ENCODE measurements at places on chromosomes 1 and 21.

DNA sequence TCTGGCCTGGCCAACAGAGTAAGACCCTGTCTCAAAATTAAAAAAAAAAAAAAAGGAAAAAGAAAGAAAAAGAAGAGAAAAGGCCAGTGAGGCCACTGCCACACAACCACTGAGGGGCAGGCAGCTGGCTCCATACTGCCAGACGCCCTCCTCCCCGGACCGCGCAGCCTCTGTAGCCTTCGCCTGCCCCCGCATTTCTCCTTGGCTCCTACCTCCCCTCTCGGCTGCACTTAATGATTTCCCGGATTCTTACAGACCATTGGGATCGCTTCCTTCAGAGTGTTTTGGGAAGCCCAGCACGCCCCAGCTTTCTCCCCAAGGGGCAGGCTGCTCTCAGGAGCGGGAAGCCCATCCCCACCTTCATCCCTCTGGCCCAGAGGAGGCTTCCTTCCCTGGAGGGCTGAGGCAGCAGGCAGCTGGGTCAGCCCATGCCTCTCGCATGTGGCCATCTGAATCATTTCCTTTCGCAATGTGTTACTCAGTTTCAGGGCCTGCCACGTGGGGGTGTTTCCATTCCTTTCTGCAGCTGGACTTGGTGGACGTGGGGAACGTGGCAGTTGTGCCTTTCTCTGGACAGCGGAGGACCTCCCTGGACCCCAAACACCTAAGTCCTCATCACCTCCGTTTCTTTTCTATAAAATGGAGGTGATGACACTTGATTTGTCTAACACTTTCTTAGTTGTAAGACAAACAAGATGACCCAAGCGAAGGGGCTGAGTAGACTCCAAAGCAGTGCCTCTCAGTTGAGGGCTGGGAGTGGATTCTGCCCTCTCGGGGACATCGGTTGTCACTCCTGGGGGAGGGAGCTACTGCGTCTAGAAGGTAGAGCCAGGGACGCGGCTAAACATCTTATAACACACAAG lies 2.3 kb downstream of the SLC2A5 start:
- no peak for DNase-seq

GRCh38 chr1:82785268-82785790 lies 984.6 kb downstream of the ADGRL2 start:
- no peak for DNase-seq

GRCh38 chr1:218426343-218426657 lies 81.2 kb downstream of the TGFB2 start:
- DNase-seq, result no peak

DNA sequence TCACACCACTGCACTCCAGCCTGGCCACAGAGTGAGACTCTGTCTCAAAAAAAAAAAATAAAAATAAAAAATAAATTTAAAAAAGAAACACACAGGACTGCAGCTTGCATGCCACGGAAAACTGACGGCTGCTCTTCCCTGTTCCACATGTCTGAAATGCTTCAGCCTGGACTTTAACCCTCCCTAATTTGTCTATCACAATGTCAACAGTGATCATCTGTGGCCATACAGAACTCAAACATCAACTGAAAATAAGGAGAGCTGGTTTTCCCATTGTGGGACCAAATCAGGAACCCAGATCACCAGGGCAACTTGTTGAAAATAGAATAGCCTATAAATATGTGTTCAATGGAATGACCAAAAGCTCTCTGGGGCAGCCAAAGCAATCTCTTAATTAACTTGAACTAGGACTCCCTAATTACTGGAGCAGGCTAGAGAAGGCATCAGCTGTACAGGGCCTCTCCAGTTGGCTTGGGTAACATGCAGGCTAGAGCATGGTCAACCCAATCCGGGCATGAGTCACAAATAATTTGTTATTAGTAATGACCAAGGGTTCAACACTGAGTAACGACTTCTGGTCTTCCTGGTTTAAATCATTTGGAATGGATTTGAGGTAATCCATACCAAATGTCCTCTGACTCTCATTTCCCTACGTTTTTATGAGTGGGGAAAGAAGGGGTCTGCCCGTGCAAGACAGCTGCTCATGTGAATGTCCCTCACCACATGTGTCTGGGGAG lies 62.7 kb upstream of the KAZN start:
- no peak for DNase-seq

- no peak for DNase-seq
Measured at GRCh38 chr1:157437296-157437695, 115.0 kb downstream of the FCRL5 start.

DNA sequence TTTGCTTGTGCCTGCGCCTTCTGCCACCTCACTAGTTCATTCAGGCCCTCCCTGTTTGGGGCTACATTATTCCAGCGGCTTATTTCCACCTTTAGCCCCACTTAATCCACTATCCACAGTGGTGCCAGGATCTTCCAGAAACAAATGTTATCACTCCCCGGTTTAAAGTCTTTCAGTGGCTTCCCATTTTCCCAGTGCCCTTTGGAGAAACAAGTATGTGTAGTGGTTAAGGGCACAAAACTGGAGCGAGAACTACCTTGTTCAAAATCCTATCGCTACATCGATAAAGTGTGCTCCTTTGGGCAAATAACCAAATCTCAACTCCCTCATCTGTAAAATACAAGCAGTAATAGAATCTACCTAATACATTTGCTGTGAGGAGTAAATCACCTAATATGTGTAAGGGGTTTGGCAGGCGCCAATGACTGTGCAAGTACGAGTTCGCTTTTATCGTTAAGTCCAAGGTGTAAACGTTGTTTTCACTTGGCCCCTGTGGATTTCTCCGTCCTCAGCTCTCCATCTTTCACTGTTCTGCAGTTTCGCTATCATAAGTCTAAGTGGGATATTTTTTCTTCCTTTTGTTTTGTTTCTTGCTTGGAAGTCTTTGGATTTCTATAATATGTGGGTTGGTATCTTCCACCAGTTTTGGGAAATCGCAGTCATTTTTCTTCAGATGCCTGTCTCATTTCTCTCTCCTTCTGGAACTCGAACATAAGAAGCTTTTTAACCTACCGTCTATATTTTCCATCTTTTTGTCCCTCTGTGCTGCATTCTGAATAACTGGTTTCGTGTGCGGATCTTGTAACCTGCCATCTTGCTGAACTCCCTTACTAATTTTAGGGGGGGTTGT lies 844 bp upstream of the MEAF6 start:
- DNase-seq, result no peak

GRCh38 chr1:162374406-162374805 lies 2.2 kb downstream of the SPATA46 start:
- no peak for DNase-seq

- no peak for DNase-seq
Measured at GRCh38 chr1:98110674-98111073, 189.8 kb upstream of the DPYD start.

- no peak for DNase-seq
Measured at GRCh38 chr1:159421821-159422220, 10.2 kb upstream of the OR10J4 start.

GRCh38 chr1:33219886-33220661 lies 36.2 kb upstream of the ZNF362 start:
- DNase-seq, result no peak

DNA sequence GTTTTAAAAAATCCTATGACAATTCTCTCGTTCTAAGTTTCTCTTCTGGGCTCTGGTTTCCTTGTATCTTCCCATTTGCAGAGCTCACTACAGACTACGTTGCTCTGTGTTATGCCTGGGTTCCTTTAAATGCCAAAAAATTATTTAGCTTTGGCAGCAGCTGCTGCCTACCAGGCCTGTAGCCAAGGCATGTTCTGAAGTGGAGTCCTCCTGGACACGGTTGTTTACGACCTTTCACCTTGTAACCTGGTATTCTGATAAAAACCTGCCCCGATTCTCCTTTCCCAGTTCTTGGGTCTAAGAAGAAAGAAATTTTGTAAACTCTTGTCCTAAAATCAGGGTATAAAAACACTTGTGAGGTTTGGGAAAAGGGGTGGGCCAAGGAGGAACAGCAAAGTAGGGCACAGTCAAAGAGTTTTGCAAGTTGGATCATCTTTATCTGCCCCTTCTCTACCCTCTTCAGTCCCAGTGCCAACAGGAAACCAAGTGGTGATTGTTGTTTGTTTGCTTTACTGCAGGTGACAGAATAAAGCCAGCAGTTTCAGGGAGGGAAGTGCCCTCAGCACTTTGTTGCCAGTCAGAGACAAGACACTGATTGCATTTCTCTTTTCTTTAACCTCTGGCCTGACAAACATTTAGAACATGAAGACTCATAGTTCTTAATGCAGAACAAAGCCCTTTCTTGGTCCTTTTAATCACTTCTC lies 3.1 kb upstream of the TXNIP start:
- DNase-seq, result no peak

DNA sequence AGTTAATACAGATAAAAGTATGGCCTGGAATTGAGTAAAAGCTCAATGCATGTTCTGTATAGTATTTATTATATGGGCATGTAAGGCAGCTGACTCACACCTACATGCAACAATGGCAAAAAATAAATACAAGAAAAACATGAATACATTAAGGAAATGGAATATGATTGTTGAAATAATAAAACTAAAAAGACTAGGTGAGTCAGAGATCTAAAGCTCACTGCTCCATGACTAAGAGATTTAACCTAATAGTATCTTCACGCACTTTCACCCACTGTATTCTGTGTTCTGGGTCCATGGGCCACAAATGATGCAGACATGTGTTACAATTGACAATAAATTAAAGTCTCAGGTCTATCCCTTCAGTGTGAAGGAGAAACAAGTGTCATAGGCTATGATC lies 607.0 kb downstream of the AGBL4 start:
- no peak for DNase-seq

DNA sequence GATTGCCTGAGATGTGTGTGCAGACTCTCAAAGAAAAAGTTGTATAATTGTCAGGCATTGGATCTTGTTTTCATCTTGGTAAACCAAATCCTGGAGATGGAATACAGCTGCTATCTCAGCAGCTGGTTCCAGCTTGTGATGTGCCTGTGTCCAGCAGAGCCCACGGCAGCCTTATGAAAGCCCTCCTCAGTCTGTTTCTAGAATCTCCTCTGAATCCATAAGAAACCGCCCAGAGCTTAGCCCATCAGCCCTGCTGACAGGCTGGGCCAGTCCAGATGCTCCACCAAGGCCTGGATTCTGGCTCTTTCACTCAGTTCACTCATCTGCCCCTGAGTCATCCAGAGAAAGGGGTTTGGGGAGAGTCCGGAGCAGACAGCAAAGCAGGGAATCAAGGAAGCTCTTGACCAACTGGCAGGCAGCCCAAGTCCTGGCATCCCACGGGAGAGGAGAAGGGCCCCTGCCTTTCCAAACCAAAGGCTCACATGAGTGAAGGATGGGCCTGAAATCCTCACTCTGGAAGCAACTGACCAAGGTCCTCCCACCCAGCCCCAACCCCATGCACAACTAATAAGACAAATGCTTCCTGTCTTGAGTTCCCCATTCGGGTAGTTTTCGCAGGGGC lies 45.7 kb downstream of the NAV1 start:
- DNase-seq, result no peak

DNA sequence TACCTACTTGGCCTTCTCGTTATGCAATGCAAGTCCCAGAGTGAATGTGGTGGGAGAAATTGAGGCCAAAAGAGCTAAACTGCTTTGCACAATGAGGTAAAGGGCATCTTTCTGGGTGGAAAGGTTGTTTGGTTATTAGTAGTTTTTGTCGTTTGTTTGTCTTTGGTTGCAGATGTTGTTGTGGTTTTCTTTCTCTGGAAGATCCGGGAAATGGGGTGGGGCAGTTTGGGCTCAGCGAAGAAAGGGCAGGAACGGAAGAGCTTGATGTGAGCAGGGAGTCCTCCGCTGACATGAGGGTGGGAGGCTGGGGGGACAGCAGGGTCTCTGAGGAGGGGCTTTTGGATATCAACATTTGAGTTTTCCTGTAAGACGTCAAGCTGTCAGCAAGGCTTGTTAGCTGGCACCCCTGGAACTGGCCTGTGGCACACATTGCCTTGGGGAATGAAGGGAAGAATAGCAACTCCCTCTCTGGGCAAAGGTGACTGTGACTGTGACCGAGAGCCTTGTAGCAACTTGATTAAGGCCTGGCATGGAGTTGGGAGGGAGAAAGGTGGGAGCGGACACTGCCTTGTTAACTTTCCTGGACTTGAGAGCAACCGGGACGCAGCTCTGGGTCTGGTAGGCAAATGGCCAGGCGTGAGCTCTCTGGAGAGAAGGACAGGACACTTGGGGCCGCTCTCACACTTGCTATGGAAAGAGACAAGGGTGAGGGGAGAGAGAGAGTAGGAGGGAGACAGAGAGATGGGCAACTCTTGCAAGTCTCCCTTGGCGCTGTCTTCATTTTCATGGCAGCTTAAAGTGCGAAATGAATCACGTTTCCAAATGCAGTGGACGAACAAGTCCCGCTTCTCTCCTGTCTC lies 15.4 kb upstream of the OPRD1 start:
- DNase-seq, result no peak

GRCh38 chr1:174239541-174239940 lies 80.2 kb downstream of the RABGAP1L start:
- no peak for DNase-seq

GRCh38 chr21:16536140-16536539 lies 806.4 kb downstream of the USP25 start:
- no peak for DNase-seq

DNA sequence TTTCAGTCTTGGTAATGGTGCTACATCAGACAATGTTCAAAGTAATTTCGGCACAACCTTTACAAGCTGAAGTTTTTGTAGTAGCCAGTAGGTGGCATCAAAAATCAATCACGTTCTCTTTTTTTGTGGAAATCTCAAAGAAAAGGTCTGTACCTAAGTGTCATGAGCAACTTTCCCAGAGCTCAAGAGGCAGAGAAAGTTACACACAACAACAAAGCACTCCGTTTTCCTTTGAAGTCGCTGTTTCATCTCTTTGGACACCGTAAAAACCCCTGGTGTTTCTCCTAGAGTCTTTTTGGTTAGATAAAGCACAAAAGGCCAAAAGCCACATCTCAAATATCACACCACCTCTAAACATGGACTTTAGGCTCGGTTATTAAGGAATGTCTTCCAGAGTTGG lies 131.6 kb downstream of the LHX8 start:
- no peak for DNase-seq

DNA sequence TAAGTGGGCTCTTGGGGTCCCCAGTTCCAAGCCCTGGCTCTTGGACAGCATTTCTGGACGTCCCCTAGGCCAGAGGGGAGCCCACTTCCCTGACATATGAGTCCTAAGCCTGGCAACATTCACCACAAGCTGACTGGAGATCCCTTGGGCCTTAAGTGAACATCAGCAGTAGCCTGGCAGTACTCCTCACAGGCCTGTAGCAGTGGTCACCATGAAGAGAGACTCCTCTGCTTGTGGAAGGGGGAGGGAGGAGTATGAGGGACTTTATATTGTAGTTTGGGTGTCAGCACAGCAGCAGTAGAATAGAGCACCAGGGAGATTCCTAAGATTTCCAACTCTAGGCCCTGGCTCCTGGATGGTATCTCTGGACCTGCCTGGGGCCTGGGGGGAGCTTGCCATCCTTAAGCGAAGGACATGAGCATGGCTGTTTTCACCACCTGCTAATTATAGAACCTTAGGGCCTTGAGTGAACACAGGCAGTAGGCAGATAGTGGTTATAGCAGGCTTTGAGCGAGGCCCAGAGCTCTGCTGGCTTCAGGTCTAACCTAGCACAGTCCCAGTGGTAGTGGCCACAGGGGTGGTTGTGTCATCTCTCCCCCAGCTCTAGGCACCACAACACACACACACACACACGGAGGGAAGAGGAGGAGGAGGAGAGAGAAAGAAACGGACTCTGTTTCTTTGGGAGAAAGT lies 71.4 kb upstream of the APOBEC4 start:
- DNase-seq, result no peak

Data from nephron progenitor cell (in vitro differentiated cells).